ENCODE measurements at places on chromosomes 1 and 21. TPM values are rescaled to one million over a fixed set of nuclear protein-coding genes. Genes with fewer than 3 reads are reported as not detected.

BATF3 gene
- total RNA-seq: 3.4 TPM

KCNE2 gene
- total RNA-seq: not detected

PGLYRP3 gene
- not detected for total RNA-seq

PROX1 gene
- 27.4 TPM for total RNA-seq

SLAMF6 gene
- 0.99 TPM for total RNA-seq

UFC1 gene
- 33.6 TPM for total RNA-seq

PRR9 gene
- total RNA-seq: not detected

SV2A gene
- total RNA-seq: 0.33 TPM

ADAMTS5 gene
- 3.4 TPM for total RNA-seq

F13B gene
- total RNA-seq: not detected

TNFRSF9 gene
- total RNA-seq: under 0.01 TPM

KDF1 gene
- total RNA-seq: 13.8 TPM

ST6GALNAC5 gene
- total RNA-seq: 12.9 TPM

FBLIM1 gene
- 46.2 TPM for total RNA-seq

CD101 gene
- 0.33 TPM for total RNA-seq

SLAMF8 gene
- not detected for total RNA-seq

CFAP141 gene
- total RNA-seq: not detected

RABGAP1L gene
- total RNA-seq: 124 TPM

ZYG11A gene
- total RNA-seq: not detected

RIIAD1 gene
- total RNA-seq: not detected

SPAG17 gene
- 1.6 TPM for total RNA-seq

OR2T2 gene
- not detected for total RNA-seq

RIPK4 gene
- total RNA-seq: 18.1 TPM

ABCG1 gene
- 7.6 TPM for total RNA-seq

WDR64 gene
- not detected for total RNA-seq

CACNA1E gene
- 1.0 TPM for total RNA-seq

LYPD8 gene
- total RNA-seq: not detected

GBP7 gene
- not detected for total RNA-seq

KRTAP12-2 gene
- not detected for total RNA-seq

NEXN gene
- 13.2 TPM for total RNA-seq

XCL1 gene
- total RNA-seq: not detected

TMEM240 gene
- total RNA-seq: 1.0 TPM

NCAM2 gene
- under 0.01 TPM for total RNA-seq

TRIM58 gene
- total RNA-seq: 0.99 TPM

CCSAP gene
- 2.0 TPM for total RNA-seq

FAAH gene
- 47.0 TPM for total RNA-seq

ASCL5 gene
- total RNA-seq: 1.0 TPM

NBPF6 gene
- total RNA-seq: not detected

TYW3 gene
- total RNA-seq: 15.3 TPM

HIVEP3 gene
- 3.4 TPM for total RNA-seq

ACTL8 gene
- not detected for total RNA-seq

Measured in body of pancreas (tissue), 4 donors.